Fibroblast of mammary gland (primary cell): ENCODE measurements at places on chromosomes 6 and 20.
A peak's percentile ranks its signal among the peaks of the same experiment; 100 is the strongest.

GRCh38 chr6:47729019-47729418 lies 30.6 kb downstream of the ADGRF4 start:
- DNase-seq = peak; percentile 31

DNA sequence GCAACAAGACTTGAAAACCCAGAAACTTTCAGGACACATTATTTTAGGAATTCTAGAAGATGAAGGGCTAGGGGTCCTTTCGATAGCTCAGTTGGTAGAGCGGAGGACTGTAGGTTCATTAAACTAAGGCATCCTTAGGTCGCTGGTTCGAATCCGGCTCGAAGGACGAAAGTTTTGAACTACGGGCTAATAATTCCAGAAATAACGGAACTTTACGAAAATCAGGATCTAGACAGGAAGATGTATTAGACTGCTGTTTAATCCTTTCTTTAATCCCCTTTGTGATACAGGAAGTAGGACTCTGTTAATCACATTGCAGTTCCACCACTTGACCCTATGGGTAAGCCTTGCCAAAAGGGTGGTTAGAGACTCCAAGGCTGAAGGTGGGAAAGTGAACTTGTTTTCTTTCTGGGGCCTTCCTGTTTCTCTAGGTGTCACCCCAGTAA lies 21.2 kb upstream of the ABT1 start:
- peak; percentile 66 for DNase-seq

DNA sequence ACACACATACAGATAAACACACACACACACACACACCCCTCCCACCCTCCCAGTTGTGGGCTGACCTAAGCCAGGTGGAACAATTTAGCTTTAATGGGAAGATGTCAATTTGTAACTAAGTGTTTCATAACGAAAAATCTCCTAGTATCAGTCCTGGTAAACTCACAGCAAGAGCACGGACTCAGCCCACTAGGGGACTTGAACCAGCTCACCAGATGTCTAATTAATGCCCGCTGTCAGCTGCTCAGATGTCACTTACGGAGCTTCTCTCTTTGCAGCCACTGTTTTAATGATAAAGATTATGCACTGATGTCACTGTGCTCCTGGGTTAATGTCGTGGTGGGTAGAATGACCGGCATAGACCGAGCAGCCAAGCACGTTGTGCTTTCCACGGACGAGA lies 116.6 kb upstream of the INSM1 start:
- DNase-seq = no peak

- DNase-seq = no peak
These were observed 32.6 kb upstream of the MDFI start for GRCh38 chr6:41605649-41606048.

DNA sequence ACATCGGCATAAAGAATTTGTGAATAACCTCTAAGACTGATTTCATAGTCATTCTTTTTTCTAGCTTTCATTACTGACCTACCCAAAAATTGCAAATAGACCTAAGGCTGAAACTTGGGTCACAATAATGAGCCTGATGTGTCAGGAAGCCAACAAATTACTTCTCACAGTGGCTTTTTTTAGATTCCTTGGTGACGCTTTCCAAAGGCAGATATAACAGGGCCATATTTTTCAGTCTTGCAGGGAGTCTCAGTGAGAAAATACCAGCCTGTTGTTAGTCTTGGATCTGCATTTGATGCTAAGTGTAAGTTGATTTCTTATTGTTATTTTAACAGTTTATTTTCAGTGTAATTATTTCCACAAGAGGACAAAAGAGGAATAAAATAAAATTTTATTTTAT lies 179.7 kb downstream of the KHDC1L start:
- no peak for DNase-seq

DNA sequence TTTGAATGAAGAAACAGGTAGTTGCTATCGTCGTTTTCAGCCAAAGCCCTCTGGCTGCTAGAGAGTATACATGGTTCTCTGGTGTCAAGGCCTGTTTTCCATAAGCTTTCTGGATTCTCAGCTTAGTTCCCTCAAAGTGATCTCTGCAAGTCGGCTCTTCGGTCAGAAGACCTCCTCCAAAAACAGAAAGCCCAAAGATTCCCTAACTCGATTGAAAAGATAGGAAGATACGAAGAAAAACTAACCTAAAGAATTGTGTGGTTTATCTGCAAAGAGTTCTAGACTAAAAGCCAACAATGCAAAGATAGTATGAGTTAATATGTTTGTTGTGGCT lies 545 bp upstream of the ASCC3 start:
- peak; percentile 13 for DNase-seq
